Left cardiac atrium (tissue), 4 donors: ENCODE measurements at places on chromosomes 6 and 20. TPM values are rescaled to one million over a fixed set of nuclear protein-coding genes. Genes with fewer than 3 reads are reported as not detected.

GRCh38 chr6:168303982-168304751 is 15.4 kb downstream of the DACT2 start:
- no peak for DNase-seq

DNA sequence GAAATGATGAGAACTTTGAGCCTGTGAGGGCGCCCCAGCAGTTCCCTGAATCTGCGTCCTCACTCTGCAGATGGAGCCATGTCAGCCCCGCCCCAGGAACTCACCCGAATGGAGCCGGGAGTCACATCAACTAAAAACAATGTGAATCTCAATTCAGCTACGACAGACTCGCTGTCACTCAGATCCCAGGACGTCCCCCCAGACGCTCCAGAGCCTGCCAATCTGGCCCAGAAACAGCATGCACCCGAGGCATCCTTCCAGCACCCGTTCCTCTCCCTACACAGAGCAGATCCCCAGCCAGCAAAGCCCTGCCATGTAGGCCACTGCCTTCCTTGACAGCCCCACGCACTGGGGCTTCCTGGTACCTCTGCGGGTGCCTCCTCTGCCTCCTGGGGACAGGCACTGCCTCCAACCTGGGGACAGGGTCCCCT is 248.0 kb downstream of the TTLL2 start:
- no peak for DNase-seq

- DNase-seq, result no peak
These were observed 36.7 kb upstream of the NNAT start for GRCh38 chr20:37484331-37484730.

GRCh38 chr6:170187669-170188566 is 103.0 kb downstream of the DLL1 start:
- no peak for DNase-seq

DNA sequence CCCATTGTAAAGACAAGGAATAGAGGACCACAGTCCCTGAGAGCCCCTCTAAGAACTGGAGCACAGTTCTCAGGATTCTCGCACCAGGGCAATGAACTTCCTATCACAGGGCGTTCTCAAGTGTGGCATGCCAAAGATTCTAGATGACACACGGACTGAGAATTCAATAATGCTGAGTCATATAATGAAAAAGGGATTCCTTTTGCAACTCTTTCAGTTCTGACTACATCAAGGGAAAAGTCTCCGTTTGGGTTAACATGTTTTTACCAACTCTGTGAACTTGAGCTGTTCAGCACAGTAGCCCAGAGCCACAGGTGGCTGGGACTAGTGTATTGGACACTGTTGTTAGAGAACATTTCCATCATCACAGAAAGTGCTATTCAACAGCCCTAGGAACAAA is 3.4 kb downstream of the MED20 start:
- no peak for DNase-seq

GRCh38 chr6:111377558-111378120 is 105.4 kb downstream of the REV3L start:
- DNase-seq, result no peak

DNA sequence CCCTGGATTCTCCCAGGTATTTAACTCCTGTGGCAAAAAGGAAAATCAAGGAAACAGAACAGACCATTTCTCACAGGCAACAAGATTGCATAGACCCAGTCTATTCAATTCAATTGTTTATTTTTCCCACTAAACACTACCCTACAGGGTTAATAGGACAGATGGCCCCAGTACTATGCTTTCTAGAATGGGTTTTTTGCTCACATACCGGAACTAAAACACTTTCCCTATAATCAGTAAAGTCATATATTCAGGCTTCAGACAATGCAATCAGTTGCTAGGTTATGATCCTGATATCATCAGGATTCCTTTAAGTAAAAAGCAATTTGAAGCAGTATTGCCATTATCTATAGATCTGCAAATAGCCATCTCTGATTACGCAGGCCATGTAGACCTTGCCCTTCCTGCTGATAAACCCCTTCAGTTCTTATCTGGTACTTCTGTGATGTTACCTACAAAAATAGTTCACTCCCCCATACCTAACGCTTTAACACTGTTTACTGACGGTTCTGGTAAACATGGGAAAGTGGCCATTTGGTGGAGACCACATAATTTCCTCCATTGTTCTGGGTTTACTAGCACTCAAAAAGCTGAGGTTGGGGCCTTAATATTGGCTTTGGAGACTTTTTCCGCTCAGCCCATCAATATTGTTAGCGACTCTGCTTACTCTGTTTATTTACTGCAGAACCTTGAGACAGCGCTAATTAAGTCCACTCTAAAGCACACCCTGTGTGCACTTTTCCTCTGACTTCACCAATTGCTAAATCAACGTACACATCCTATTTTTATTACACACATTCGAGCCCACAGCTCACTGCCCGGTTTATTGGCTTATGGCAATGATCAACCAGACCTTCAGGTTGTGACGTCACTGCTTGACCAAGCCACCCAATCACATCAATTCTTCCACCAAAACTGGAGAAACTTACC is 666.0 kb downstream of the PHF3 start:
- no peak for DNase-seq

DNA sequence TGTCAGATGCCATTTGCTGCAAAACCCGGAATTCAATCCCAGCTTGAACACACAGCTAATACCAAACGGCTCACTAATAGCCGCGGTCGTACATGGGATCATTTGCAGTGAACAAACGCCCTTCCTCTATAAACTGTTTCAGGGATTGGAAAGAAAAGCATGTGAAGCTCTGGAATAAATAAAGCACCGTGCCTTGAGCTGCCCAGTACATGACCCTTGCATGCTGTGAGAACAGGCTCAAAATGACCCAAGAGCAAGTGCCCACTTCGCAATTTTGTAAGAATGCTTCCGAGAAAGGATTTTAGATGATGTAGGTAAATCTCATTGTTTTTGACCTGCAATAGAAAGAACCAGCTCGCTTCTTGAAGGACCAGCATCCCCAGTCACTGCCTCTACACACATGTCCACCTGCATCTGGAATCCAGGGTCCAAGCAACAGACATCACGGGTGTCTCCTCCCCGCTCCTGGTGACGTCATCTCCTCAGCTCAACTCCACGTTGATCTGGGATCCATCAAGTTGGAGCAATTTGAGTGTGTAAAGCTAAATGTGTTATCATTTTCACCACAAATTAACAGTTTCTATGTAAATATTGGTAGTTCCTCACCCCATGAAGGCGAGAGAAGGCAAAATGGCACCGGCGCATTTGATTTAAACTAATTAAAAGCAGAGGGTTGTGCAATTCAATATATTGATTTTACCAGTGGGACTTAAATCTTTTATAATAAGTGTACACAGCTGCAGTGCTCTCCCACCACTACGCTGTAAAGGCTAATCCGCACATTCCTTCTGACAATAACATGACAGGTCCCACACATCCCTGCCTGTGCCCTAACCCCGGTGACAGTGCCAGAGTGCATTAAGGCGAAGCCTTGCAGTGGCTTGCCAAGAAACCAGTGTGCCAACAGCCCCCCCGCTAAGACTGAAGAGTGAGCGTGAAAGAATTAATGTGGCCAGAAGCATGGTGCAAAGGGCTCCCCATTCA is 6.2 kb downstream of the BMP7 start:
- DNase-seq, result no peak

DNA sequence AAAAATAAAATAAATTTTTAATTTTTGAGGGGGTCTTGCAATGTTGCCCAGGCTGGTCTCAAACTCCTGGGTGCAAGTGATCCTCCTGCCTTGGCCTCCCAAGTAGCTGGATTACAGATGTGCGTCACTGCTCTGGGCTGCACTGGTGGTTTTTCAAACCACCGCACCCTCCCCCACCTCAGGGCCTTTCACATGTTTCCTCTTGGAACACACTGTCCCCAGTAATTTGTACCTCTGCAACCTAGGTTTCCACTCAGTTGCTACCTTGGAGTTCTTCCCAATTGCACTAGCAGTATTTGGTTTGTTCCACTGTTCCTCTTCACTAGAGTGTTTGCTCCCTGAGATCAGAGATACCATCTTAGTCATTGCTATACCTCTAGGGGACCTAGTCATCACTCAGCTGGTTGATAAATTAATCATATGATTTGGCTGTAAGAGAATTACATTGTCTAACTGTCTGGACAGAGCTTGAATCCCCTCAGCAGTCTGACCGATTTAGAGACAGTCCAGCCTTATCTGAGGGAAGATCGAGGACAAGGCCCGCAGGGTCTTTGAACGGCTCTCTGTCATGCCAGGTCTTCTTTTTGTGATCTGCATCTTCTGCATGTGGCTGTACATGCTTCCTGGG is 32.0 kb downstream of the CEP43 start:
- DNase-seq, result no peak

RPP40 gene
- 4.9 TPM for total RNA-seq

VSX1 gene
- total RNA-seq, result 0.38 TPM

SCRT2 gene
- total RNA-seq, result not detected
